ENCODE measurements at places on chromosomes 7 and 10. TPM values are rescaled to one million over a fixed set of nuclear protein-coding genes. Genes with fewer than 3 reads are reported as not detected.

Gene UNC5B
- 14.5 TPM for total RNA-seq

Gene AQP1
- total RNA-seq, result 104 TPM

Gene FAM241B
- 2.4 TPM for total RNA-seq

Gene CD36
- 66.0 TPM for total RNA-seq

Gene ZNF438
- total RNA-seq, result 6.2 TPM

Gene GFRA1
- 61.8 TPM for total RNA-seq

Gene SLF2
- total RNA-seq, result 16.1 TPM

Gene GJD4
- not detected for total RNA-seq

Gene POMZP3
- 10.8 TPM for total RNA-seq

Gene TUBAL3
- total RNA-seq, result not detected

Gene CHST15
- 59.1 TPM for total RNA-seq

Gene CDHR3
- total RNA-seq, result 3.0 TPM

Gene VAX1
- total RNA-seq, result not detected

Gene SCART1
- total RNA-seq, result 1.4 TPM

Gene AKR1C4
- total RNA-seq, result not detected

Gene CASTOR2
- total RNA-seq, result 27.6 TPM

Gene CNPY1
- total RNA-seq, result not detected

Gene PCDH15
- total RNA-seq, result not detected

Gene EPO
- total RNA-seq, result 0.97 TPM

Gene SEMA3E
- total RNA-seq, result 2.0 TPM

Gene AKR1C8
- not detected for total RNA-seq

Gene C10orf62
- total RNA-seq, result not detected

Gene ENO4
- total RNA-seq, result not detected

Gene SYPL1
- 88.1 TPM for total RNA-seq

Gene ZNF746
- total RNA-seq, result 19.4 TPM

Gene SEMA3A
- total RNA-seq, result 1.1 TPM

Gene TMEM229A
- total RNA-seq, result not detected

Gene EVX1
- total RNA-seq, result not detected

Gene PCLO
- 6.1 TPM for total RNA-seq

Data from suprapubic skin (tissue), 4 donors.